ENCODE measurements at places on chromosomes 11 and 22.

DNA sequence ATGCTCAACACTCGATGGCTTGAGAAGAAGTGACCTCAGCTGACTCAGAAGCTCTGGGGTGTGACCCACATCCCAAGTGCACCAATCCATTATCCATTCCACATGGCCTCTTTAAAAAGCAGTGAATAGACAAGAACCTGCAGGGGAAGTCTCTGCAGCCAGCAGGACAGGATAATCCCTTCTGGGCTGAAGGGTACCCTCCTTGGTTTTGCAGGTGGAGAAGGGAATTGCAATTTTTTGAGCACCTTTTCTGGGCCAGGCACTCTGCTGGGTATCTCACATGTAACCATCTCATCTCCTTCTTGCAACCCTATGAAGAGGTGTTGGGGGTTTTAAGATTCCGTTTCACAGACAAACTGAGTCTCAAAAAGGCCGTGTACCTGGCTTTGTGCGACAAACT, 76.6 kb downstream of the MYO18B start:
- DNase-seq = no peak

- DNase-seq = no peak
These were observed 135.6 kb downstream of the KIRREL3 start for GRCh38 chr11:126864934-126865333.

DNA sequence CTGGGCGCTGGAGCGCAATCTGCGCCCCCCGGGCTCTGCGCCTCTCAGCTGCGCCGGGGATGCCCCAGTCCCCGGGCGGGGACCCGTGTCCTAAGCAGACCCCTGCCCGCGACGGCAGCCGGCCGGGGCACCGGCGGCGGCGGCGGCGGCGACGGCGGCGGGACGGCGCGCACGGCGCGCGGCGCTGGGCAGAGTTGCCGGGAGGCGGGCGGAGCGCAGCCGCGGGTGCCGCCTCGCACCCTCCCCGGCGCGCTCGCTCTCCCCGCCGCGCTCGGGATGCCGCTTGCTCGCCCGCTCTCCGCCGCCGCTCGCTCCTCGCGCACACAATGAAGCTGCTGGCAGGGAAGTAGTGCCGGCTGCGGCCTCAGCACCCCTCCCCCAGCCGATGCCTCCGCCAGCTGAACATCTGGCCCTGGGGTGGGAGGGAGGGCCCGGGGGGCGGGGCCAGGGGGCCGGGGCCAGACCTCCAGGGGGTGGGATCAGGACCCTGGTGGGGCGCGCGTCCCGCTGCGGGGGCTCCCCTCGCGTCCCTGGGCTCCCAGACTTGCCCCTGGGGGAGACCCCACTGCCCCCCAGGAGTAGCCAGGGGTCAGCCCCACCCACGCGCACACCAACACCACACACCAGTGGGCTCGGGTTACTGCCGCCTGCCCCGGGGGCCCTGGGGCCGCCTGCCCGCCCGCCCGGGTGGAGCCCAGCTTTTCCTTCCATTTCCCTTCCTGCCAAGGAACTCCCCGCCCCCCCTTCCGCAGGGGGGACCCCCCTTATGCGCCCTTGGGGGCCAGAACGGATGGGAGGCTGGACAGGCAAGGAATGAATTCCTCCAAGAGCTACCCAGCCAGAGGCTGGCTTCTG, at the start of gene RCOR2:
RCOR2 (minus strand) TSS at position 328 of the 855 bp plus-strand sequence. CDS start 708 bp downstream, outside the sequence.
- DNase-seq = peak; percentile 89

- no peak for DNase-seq
These were observed 65.8 kb downstream of the PACSIN2 start for GRCh38 chr22:42949159-42949558.

GRCh38 chr11:126392633-126393013, 37.1 kb downstream of the ST3GAL4 start:
- DNase-seq = no peak

DNA sequence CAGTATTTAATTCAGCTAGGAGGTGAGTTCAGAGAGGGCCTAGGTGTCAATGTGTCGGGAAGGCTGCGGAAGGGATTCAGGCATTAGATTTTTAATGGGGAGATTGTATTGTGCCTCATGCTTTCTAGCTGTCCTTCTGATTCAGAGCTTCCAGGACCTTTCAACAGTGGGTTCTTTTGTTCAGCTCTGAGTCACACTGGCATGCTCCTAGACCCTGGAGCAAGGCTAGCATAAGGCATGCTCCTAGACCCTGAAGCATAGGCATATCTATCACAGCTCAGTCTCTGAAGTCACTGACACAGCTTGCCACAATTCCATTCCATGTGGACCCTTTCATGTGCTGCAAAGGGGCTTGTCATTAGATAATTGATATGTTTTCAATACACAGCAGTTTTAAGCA, 396.9 kb downstream of the RAB38 start:
- peak; percentile 22 for DNase-seq

DNA sequence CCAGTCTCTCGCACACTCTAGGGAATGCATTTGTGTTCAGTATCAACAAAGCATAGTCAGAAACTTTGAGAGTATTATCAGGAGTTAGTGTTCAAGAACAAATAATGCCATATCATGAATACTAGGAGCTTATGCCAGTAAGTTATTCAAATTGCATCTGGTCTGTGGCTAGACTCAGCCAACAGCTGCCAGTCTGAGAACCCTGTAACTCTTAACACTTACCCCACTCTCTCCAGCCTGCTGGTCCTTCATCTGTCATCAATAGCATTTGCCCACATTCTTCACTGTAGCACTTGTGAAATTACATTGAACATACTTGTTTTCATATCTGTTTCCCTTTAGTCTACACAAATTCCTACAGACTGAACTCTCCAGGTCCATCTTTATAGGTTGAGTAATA, 1157.5 kb upstream of the RAG2 start:
- no peak for DNase-seq

- DNase-seq = no peak
These were observed 382 bp downstream of the IMMP1L start for GRCh38 chr11:31509051-31509428.

DNA sequence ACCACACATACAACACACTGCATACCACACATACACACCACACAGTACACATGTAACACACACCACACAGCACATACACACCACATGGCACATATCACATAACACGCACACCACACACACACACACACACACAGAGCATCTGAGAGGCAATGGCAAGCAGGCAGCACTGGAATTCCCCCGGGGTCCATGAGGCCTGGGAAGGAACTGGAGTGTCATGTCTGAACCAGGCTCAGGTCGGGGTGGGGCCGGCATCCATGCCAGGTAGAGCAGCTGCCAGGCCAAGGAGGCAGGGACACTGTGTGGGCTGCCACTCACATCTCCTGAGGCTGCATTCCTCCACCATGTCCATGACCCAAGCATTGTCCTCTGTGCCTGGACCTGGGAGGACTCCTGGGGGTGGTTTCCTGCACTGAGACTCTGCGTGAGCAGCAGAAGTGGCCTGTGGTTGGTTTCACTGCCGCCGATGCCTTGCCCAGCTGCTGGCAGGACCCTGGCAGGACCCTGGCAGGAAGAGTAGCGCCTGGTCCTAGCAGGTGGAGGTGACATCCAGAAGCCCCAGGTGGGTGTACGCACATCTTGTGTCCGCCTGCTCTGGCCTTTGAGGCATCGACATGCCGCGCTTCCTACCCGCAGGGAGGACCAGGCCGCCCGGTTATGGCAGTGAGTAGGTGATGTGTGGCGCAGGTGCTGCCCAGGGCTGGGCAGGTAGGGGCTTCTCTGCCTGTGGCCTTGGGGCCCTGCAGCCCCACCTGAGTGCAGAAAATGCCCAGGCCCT, 1280.4 kb downstream of the TBC1D22A start:
- DNase-seq = no peak

DNA sequence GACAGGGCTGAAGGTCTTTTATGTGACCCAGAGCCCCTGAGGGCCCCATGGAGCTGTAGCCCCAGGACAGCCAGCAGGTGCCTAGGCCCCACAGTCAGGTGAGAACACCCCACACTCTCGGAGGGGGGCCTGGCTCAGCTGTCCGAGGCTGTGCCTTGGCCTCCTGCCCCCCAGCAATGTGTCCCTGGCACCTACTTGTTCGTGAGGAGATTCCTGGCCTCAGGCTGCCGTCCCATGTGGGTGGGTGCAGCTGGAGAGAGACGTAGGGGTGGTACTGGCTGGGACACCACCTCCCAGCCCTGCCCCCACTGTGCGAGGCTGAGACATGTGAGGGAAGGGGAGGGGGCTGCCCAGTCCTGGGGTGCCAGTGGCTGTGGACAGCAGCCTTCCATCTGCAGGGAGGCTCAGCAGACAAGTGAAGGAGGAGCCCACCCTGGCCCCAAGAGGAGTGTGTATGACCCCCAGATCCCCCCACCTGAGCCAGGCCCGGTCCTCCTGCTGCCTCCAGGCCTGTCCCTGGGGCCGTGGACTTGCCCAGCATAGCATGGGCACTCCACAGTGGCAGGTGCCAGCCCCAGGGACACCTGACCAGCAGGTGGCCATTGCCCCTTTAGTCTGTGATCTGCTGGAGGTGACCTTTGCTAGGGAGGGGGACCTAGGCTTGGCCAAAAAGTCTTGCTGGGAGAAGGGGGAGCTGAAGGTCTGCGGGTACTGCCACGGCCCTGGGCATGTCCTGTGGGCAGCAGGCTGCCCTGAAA, 17.0 kb downstream of the IL17REL start:
- DNase-seq = no peak

DNA sequence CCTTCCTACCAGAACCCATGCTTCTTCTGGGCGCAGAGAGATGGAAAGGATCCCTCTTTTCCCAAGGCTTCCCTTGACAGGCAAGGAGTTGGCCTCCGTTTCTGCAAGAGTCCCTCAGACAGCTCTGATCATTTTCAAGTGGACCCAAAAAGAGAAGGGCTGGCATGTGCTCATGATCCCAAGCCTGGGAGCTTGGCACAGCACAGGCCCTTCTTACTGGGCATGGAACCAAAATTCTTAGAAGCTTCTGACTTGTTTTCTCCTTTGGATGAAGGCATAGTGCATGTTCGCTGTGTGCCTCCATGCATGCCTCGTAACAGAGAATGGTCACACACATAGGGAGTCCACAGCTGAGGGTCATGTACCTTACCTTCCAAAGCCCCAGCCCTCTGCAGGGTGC, 449.6 kb downstream of the MIAT start:
- no peak for DNase-seq

- DNase-seq = no peak
These were observed 59.2 kb upstream of the ATXN10 start for GRCh38 chr22:45612451-45612901.

- DNase-seq = no peak
These were observed 7.1 kb upstream of the MUC15 start for GRCh38 chr11:26578998-26579661.

- no peak for DNase-seq
These were observed 73.8 kb downstream of the STIM1 start for GRCh38 chr11:3929232-3929631.

DNA sequence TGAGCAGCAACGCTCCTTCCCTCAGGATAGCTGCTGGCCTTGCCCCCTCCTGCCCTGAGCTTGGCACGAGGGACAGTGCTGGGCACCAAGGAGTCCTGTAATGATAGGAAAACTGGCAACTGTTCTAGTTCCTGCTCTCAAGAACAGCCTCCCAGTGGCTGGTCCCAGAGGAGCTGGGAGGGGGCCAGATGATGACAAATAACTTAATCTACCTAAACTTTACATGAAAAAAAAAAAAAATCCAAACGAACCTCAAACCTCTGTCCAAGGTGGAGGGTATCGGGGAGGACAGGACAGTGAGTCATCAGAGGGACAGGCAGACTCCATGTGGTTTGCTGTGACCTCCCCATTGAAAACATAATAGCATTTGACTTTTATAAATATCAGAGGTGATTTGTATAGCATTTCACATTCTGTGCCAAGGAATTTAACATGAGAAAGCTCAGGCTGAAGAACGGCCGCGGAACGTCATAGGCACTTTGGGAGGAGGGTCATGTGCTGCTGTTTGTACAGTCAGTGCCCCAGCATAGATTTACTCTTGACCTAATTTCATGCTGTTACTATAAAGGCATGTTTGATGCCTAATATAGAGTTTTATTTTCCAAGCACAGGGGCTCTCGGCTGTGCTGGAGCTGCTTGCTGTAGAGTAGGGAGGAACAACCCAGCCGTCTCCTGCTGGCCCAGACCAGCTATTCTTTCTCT, 98.2 kb upstream of the NNMT start:
- DNase-seq = no peak

DNA sequence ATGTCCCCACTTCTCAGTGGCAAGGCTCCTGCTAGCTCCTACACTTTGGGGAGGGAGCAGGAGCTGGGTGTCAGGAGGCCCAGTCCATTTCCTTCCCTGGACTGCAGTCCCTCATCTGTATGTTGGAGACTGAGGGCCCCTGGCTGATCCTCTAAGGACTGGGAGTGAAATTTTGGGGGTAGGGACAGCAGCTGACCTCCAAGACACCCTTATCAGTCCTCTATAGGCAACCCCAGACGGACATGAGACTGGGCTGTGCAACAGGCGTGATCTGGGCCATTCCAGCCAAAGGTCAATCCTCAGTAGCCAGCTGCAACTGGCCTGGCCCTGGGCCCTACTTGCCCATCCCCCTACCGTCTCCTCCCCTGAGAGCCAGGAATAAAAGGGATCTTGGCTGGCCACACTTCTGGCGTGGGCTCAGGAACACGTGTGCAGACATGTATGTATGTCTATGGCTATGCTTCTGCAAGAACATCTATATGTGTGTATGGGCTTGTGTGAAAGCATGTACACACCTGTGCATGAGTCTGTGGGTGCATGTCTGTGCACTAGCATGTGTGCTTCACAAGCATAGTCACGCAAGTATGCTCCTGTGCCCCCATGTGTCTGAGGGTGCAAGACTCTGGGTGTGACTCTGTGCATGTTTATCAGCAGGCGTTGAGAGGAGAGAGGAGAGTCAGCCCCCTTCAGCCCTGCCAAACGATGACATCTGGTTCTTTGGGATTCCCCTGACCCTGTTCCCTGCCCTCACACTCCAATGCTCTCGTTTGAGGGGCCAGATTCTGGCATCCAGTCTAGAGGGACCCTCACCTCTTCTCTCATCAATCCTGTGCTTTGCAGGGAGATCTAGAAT, 24.6 kb upstream of the DGAT2 start:
- DNase-seq = no peak

- DNase-seq = no peak
These were observed 332.8 kb upstream of the C11orf87 start for GRCh38 chr11:109089144-109089543.

DNA sequence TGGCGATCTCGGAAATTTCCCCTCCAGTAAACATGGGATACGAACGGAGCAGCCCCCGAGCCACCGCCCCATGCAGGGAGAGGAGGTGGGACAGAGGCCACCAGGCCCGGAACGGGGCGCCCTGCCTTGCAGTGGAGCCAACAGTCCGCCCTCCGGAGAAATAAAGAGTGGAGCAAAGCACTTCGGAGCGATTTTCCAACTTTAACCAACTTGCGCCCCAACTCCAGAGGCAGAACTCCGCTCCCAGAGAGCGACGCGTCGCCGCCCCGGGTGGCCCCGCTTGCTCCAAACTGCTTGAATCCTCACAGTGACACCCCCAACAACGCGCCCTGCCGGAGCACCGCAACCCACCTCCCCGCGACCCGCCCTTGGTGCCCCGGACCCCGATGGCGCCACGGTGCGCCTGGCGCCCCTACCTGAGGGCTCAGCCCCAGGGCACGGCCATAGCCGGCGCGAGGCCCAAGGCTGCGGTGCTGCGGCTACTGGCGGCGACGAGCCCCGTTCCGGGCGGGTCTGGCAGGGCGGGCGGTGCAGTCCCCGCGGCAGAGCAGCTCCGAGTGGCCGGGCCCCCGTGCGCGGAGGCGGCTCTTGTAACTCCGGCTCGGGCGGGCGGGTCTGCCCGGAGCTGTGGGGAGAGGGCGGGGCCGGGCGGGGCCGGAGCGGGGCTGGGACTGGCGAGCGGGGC, at the start of gene AHNAK:
AHNAK (minus strand) TSS at position 563 of the 685 bp plus-strand sequence. CDS start 10,708 bp downstream, outside the sequence.
- DNase-seq = no peak
